Stimulated activated CD4-positive, alpha-beta T cell treated with anti-CD3 and anti-CD28 coated beads, Interleukin-1b, Interleukin-23, amount 100 ng/mL, for 1 hour (primary cell): ENCODE measurements at places on chromosomes 4 and X.

- no peak for DNase-seq
Measured at GRCh38 chrX:35380808-35381700, 417.1 kb upstream of the MAGEB16 start.

- DNase-seq: no peak
Measured at GRCh38 chr4:165382640-165383039, 3.8 kb downstream of the CPE start.

DNA sequence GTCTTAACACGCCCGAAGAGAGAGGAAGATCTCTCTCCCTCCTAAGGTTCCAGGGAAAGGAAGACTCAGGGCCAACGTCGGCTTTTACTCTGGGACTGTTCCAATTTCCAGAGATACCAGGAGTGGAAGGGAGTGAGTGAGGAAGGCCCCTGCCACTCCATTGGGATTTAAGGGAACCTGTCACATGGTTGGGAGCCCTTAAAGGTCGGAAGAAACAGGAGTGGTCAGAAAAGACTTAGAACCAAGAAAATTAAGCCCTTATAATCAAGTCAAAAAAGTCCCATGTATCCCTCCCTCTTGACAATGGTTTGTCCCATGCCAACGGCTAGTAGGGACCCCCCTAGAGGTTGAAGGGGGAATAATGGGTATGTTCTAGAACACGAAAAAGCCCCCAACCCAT is at the start of gene TEX13A:
TSS of gene TEX13A (minus strand) at position 59 of the 400 bp plus-strand sequence. CDS start 297 bp downstream, outside the sequence.
- DNase-seq: no peak

DNA sequence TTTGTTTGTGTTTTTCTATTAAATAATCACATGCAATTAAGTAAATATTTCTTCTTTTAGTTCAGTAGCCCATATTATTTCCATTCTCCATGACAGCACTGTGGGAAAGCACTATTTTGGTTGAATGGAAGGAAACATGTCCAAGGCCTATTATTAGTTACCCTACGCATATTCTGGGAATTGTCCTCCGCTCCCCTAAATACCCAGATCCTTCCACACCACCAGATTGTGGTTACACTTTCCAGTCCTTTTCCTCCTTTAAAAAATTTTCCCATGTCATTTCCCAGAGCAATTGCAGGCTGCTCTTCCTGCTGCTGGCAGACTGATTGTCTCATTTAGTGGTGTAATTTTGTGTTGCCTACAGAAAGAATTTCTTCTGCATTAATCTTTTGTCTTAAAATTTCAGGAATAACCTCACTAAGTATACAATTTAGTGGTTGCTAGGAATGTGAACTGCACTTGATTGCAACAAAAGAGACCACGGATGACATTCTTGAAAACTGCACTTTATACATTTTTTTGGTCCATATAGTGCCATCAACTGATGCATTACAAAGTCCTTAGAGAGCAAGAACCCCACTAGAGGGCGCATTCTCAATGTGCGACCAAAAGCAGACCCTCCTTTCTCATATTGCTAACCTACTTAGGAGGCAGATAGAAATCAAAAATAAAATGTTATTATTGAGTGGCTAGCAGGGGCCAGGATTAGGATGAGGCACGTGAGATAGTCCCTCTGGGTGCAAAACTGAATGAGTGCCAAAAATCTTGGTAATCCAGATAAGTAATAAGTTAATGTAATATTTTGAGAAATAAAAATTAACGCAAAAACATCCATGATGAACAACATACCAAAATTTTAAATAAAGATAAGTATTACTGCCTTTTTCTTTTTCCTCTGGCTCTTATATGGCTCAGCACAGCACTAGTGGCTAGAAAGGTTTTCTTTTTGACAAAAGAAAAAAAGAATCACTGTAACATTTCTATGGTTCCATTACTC is 98.8 kb upstream of the IQCM start:
- no peak for DNase-seq

- no peak for DNase-seq
Measured at GRCh38 chr4:11585506-11585905, 156.8 kb upstream of the HS3ST1 start.

DNA sequence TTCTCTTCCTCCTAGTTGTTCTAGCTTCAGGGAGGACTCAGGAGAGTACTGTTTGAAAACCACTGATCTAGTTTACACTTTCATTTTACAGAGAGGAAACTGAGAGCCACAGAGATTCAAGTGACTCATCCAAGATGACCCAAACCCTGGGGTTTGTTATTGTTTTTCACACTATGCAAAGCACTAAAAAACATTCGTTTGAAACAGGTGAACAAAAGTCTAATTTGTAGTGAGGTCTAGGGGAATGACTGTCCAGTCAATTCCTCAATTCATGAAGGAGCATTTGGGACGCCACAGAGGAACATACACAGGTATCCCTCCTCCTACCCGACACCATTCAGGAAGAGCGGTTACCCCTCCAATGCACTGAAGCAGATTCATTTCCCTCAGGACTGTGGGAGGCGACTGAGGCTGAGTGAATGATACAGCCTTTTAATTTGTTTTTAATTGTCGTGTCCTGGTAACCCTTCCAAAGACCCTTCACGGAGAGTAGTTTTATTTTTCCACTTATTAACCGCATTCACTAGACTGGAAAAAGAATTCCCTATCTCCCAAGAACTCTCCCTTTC is 30.3 kb downstream of the TLR10 start:
- DNase-seq: no peak

DNA sequence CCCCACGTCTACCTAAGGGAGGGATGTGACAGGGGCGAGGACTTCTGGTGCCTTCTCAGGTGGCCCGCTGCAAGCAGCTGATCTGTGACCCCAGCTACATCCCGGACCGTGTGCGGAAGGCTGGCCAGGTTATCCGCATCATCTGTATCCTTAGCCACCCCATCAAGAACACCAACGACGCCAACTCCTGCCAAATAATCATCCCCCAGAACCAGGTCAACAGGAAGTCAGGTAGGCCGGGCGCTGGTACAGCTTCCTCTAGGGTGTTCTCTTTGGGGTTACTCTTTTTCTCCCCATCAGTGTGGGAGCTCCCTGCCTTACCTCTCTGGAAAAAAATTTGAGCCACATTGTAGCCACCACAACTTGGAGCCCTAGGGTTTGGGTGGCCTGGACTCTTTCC is 2.4 kb upstream of the FAM50A start:
- no peak for DNase-seq
